ENCODE measurements at places on chromosomes 13 and 19. TPM values are rescaled to one million over a fixed set of nuclear protein-coding genes. Genes with fewer than 3 reads are reported as not detected.

GRCh38 chr13:58085819-58086218 is 454.3 kb downstream of the PCDH17 start:
- DNase-seq, result no peak
- H3K4me3 ChIP-seq, result no peak overlapping the region
- H3K36me3 ChIP-seq, result no peaks in the 10 kb centered on the region
- no peaks in the 10 kb centered on the region for H3K27me3 ChIP-seq
- no peaks in the 10 kb centered on the region for H3K4me1 ChIP-seq

- H3K36me3 ChIP-seq, result peaks cover 67% of the 10 kb centered on the region
- no peak for DNase-seq
- H3K27me3 ChIP-seq, result no peaks in the 10 kb centered on the region
These were observed 2.5 kb downstream of the RPS19 start for GRCh38 chr19:41862445-41862986.

DNA sequence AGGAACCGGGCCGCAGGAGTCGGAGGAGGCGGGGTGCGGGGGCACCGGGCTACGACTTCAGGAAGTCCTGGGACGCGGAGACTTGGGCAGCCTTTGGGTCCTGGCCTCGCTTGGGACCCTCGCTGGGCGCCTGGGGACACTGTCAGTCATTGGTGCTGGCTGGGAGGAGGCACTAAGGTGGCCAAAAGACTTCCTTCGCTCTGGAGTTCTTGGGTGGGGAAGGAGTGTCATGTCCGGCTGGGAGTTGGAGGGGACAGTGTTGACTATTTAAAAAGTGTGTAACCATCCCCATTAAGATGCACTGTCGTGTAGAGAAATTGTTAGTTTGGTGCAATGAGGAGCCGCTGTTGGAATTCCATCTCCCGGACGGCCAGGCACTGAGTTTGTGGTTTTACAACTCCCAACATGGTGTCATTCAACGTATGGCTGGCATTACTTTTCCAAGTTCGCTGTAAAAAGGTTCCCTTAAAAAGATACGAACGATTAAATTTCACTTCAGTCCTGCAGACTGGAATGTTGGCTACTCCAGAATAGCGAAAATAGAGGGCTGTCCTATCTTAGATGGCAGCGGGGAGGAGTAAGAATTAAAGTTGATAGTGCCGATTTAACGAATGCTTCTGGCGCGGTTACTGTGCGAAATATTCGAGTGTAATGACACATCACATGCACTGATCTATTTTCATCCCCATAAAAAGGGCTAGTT is 776 bp downstream of the DNAJC3 start:
- 0 out of 3 replicates have a peak, but pooled peaks cover 3% of the 10 kb centered on the region for H3K36me3 ChIP-seq
- no peak for DNase-seq
- peak overlapping the region; percentile 67 for H3K4me3 ChIP-seq
- H3K4me1 ChIP-seq, result no peaks in the 10 kb centered on the region
- no peaks in the 10 kb centered on the region for H3K27me3 ChIP-seq

DNA sequence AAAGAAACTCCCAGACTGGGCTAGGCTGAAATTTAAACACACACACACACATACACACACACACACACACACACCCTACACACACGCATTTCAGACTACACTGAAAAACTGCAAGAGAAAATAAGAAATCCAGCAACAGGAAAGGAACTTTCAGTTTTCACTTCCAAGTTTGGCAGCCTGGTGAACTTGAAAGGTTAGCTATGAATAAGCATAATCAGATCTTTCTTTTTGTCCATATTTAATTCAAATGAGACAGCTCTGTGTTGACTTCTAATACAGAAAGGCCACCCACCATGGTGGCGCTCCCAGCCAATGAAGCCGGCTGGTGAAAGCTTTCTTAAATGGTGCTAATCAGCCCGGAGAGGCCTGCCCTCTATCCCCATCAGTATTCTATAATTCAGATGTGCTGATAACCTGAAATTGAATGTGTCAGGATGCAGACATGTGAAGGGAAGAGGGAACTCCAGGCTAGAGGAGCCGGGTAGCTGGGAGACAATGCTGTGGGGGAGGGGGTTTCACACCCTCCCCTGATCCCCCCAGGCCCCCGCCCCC is 108.3 kb upstream of the ZNF536 start:
- H3K27me3 ChIP-seq, result peaks cover 35% of the 10 kb centered on the region
- no peak for DNase-seq
- H3K4me3 ChIP-seq, result no peak overlapping the region
- H3K27ac ChIP-seq, result no peak overlapping the region
- no peaks in the 10 kb centered on the region for H3K4me1 ChIP-seq
- H3K36me3 ChIP-seq, result no peaks in the 10 kb centered on the region

The GIPR gene
- 21.7 TPM for total RNA-seq

The NMRK2 gene
- not detected for total RNA-seq

- H3K27ac ChIP-seq, result peak overlapping the region; percentile 94
- H3K36me3 ChIP-seq, result peaks cover 34% of the 10 kb centered on the region
- H3K27me3 ChIP-seq, result no peaks in the 10 kb centered on the region
- H3K4me1 ChIP-seq, result peaks cover 57% of the 10 kb centered on the region
These were observed 1.7 kb downstream of the WDR83 start for GRCh38 chr19:12668346-12668745.

GRCh38 chr19:55641426-55642152 is 787 bp downstream of the ZNF580 start:
- H3K36me3 ChIP-seq, result peaks cover 31% of the 10 kb centered on the region
- peaks cover 35% of the 10 kb centered on the region for H3K4me1 ChIP-seq
- H3K27me3 ChIP-seq, result no peaks in the 10 kb centered on the region
- peak overlapping the region; percentile 74 for H3K27ac ChIP-seq

The ZIC5 gene
- total RNA-seq, result 2.0 TPM

The CGB2 gene
- not detected for total RNA-seq

- H3K27me3 ChIP-seq, result no peaks in the 10 kb centered on the region
- no peaks in the 10 kb centered on the region for H3K36me3 ChIP-seq
- DNase-seq, result no peak
- H3K27ac ChIP-seq, result no peak overlapping the region
- H3K4me1 ChIP-seq, result no peaks in the 10 kb centered on the region
These were observed 17.0 kb downstream of the CYP4F22 start for GRCh38 chr19:15525291-15525690.

The SNAPC2 gene
- 37.1 TPM for total RNA-seq

The CGB8 gene
- not detected for total RNA-seq

The ZNF723 gene
- not detected for total RNA-seq

- DNase-seq, result no peak
- H3K4me3 ChIP-seq, result no peak overlapping the region
- no peak overlapping the region for H3K27ac ChIP-seq
- H3K4me1 ChIP-seq, result no peaks in the 10 kb centered on the region
- no peaks in the 10 kb centered on the region for H3K36me3 ChIP-seq
These were observed 1.8 kb downstream of the CDX2 start for GRCh38 chr13:27967203-27967735.

DNA sequence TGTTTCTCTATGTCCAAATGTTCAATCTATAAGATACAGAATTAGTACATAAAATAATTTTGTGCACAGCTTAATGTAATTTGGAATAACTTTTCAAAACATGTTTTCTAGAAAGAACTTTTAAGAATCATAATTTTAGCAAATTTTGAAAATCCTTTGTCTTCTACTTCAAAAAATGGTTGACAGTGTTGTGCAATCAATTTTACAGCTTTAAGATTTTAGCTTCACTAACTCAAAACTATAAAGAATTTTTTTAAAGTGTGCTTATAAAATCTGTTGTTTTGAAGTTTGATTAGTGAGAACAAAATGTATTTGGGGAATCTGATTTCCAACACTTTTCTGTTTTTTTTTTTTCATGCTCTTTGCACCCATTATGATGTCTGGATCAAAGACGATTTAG is 12.7 kb upstream of the SPACA6 start:
- H3K27me3 ChIP-seq, result no peaks in the 10 kb centered on the region
- H3K27ac ChIP-seq, result no peak overlapping the region
- DNase-seq, result no peak

DNA sequence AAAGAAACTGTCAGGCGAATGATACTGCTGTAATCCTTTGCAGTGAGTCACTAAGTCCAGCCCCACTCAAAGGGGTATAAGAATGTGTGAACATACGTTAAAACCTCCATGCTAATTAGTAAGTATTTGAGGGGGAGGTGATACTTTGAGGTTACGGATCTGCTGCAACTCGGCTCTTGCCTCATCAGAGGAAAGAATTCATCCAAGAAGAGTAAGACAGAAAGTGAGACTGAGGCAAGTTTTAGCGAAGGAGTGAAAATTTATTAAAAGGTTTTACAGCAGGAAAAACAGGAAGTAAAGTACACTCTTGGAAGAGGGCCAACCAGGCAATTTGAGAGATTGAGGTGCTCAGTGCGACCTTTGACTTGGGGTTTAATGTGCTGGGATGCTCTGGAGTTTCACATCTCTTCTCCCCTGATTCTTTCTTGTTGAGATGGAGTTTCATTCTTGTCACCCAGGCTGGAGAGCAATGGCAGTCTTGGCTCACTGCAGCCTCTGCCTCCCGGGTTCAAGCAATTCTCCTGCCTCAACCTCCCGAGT is 9.8 kb downstream of the CLEC4M start:
- H3K4me3 ChIP-seq, result no peak overlapping the region
- no peak overlapping the region for H3K27ac ChIP-seq
- no peak for DNase-seq
- no peaks in the 10 kb centered on the region for H3K4me1 ChIP-seq
- H3K36me3 ChIP-seq, result no peaks in the 10 kb centered on the region

- H3K27ac ChIP-seq, result no peak overlapping the region
- no peaks in the 10 kb centered on the region for H3K36me3 ChIP-seq
- no peak overlapping the region for H3K4me3 ChIP-seq
- no peaks in the 10 kb centered on the region for H3K4me1 ChIP-seq
- no peak for DNase-seq
- H3K27me3 ChIP-seq, result peaks cover 5% of the 10 kb centered on the region
These were observed 10.2 kb downstream of the OXGR1 start for GRCh38 chr13:96984051-96984508.

DNA sequence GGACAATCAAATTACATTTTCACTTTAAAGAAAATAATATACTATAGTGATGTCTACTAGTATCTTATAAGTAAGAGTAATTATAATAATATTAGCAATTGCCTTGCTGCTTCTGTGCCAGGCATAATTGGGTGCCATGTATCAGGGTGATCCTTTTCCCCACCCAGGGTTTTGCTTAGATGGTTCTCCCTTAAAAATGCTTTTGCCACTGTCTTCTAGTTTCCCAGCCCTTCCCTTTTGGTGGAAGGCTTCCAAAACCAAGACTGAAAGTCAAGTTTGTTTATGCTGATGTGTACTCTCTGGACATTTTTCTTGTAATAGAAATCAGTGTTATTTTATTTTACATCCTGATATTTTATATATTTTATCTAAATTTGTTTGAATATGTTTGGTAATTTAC is 77.8 kb downstream of the ITGBL1 start:
- DNase-seq, result no peak
- H3K27me3 ChIP-seq, result no peaks in the 10 kb centered on the region
- no peak overlapping the region for H3K27ac ChIP-seq
- no peaks in the 10 kb centered on the region for H3K36me3 ChIP-seq

Measured in K562 (cell line).